CD4-positive, CD25-positive, alpha-beta regulatory T cell (primary cell): ENCODE measurements at places on chromosomes 2 and 18. TPM values are rescaled to one million over a fixed set of nuclear protein-coding genes. Genes with fewer than 3 reads are reported as not detected.

The SCN9A gene
- polyA plus RNA-seq = not detected

The TMEFF2 gene
- not detected for polyA plus RNA-seq

The PROKR1 gene
- not detected for polyA plus RNA-seq

The CRYGB gene
- not detected for polyA plus RNA-seq

The ITPRIPL1 gene
- polyA plus RNA-seq = 13.6 TPM

The DAW1 gene
- not detected for polyA plus RNA-seq

The MOCOS gene
- polyA plus RNA-seq = 0.02 TPM

The GALR1 gene
- polyA plus RNA-seq = not detected

The PID1 gene
- polyA plus RNA-seq = 0.09 TPM

The CPLX4 gene
- not detected for polyA plus RNA-seq

The ALK gene
- not detected for polyA plus RNA-seq

The EVA1A gene
- polyA plus RNA-seq = not detected

The INPP5D gene
- polyA plus RNA-seq = 68.0 TPM

The AMMECR1L gene
- polyA plus RNA-seq = 3.3 TPM

The TTN gene
- 2.0 TPM for polyA plus RNA-seq

The SNTG2 gene
- not detected for polyA plus RNA-seq

The CNRIP1 gene
- polyA plus RNA-seq = 0.22 TPM

The MDH1 gene
- 298 TPM for polyA plus RNA-seq

The DPP10 gene
- polyA plus RNA-seq = not detected

The UGT1A3 gene
- polyA plus RNA-seq = not detected

The CACNB4 gene
- not detected for polyA plus RNA-seq

The AQP12A gene
- not detected for polyA plus RNA-seq

The C2orf15 gene
- 3.7 TPM for polyA plus RNA-seq

The UPP2 gene
- polyA plus RNA-seq = not detected

The IL36RN gene
- not detected for polyA plus RNA-seq

The KDSR gene
- 107 TPM for polyA plus RNA-seq

The WNT6 gene
- polyA plus RNA-seq = not detected

The SCN7A gene
- not detected for polyA plus RNA-seq

The CTIF gene
- polyA plus RNA-seq = not detected

The SERPINB13 gene
- polyA plus RNA-seq = not detected

The LPIN2 gene
- 39.3 TPM for polyA plus RNA-seq

The LRP1B gene
- polyA plus RNA-seq = not detected

The EFHD1 gene
- 0.52 TPM for polyA plus RNA-seq

The CFAP65 gene
- polyA plus RNA-seq = not detected

The IL36G gene
- polyA plus RNA-seq = not detected

The DSG1 gene
- not detected for polyA plus RNA-seq

The C2orf80 gene
- polyA plus RNA-seq = not detected

The GPR155 gene
- polyA plus RNA-seq = 17.8 TPM

The NIFK gene
- 82.5 TPM for polyA plus RNA-seq

The UGT1A7 gene
- not detected for polyA plus RNA-seq

The RAMP1 gene
- not detected for polyA plus RNA-seq

The ABCG8 gene
- polyA plus RNA-seq = not detected

The TEX44 gene
- polyA plus RNA-seq = not detected

The HNMT gene
- polyA plus RNA-seq = not detected

The UGT1A10 gene
- polyA plus RNA-seq = not detected

The MARCO gene
- not detected for polyA plus RNA-seq

The FBXO48 gene
- polyA plus RNA-seq = 0.59 TPM

The MAP3K2 gene
- 50.6 TPM for polyA plus RNA-seq

The TMEM247 gene
- polyA plus RNA-seq = not detected

The CHAC2 gene
- 3.1 TPM for polyA plus RNA-seq

The PXDN gene
- not detected for polyA plus RNA-seq

The MOGAT1 gene
- not detected for polyA plus RNA-seq
